Activated gamma-delta T cell treated with Interleukin-2 at 50 U/mL for 16 hours (primary cell): ENCODE measurements at places on chromosomes 5 and 9.

GRCh38 chr5:174309131-174309795 lies 263.8 kb downstream of the NSG2 start:
- no peak for DNase-seq

- DNase-seq, result no peak
Measured at GRCh38 chr5:74432721-74433120, 207.8 kb downstream of the ENC1 start.

DNA sequence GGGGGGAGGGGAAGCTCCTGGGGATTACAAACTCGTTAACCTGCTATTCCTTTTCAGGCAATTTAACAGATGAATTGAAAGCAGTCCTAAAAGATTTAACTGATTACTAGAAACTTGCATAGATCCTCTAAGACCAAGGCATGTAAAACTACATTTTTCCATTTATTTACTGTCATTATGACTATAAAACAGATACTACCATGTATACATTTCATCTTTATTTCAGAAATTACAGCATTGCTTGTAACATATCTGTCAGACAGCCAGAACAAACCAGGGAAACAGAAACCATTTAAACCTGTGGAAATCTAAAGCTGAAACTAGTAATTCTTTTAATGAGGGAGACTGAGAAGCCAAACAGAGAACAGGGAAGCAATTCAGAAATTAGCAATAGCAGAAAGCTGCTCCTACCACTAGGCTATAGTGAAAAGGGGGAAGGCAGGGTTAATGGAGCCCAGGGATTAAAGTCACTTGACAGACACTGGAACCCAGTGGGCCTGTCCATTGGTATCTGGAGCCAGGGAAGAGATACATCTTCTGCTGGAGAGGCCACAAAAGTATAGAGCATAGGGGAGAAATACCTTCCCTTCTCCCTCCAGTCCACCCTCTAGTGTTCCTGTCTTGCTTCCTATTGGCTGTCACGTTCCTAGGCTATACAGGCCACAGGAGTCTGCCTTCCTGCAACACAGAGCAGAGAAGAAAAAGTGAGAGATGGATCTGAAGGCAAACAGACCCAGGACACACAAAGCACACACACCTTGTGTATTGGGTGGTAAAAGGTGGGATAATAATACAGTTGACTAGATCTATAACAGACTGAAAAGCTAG lies 33.8 kb downstream of the PDCD1LG2 start:
- DNase-seq, result no peak

GRCh38 chr5:161311146-161311708 lies 235.3 kb downstream of the GABRB2 start:
- DNase-seq, result no peak

GRCh38 chr5:33969572-33970452 lies 14.7 kb downstream of the SLC45A2 start:
- DNase-seq, result no peak

DNA sequence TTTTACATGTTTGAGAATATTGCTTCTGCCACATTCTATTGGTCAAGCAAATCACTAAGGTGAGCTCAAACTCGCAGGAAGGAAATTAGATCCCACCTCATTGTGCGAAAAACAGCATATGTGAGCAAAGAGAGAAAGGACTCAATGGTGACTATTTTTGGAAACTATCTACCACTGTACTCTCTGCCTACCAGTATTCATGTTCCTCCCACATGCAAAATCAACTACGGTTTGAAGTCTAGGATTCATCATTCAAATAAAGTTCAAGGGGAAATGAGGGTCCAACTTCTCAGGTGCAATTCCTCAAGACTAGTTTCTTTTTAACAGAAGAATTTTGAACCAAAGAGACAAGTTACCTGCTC lies 60.6 kb downstream of the FAM174A start:
- no peak for DNase-seq

- DNase-seq, result no peak
Measured at GRCh38 chr5:19837536-19838174, 150.3 kb downstream of the CDH18 start.

- peak; percentile 8 for DNase-seq
Measured at GRCh38 chr9:130129432-130130061, 42.7 kb upstream of the NCS1 start.

GRCh38 chr9:129145841-129146292 lies 32.2 kb downstream of the IER5L start:
- DNase-seq, result no peak

- DNase-seq, result peak; percentile 25
Measured at GRCh38 chr5:132059043-132059695, 1.3 kb upstream of the IL3 start.

- DNase-seq, result no peak
Measured at GRCh38 chr5:172322028-172322965, 38.7 kb upstream of the UBTD2 start.

DNA sequence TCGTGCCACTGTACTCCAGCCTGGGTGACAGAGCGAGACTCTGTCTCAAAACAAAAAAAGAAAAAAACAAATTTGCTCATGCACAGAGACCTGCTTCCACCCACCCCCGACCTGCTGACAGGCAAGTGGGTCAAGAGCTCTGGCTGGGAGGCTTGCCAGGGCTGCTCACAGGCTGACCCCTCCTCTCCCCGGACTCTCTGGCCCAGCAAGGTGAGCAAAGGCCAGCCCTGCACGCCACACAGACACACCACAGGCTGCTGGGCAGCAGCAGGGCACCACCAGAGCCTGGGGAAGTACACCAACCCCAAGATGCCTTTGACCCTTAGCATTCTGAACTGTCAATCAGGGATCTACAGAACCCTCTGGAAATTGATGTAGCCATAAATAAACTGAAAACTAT lies 29.2 kb downstream of the NSUN2 start:
- no peak for DNase-seq

- DNase-seq, result no peak
Measured at GRCh38 chr9:106981396-106982287, 118.7 kb downstream of the ZNF462 start.

DNA sequence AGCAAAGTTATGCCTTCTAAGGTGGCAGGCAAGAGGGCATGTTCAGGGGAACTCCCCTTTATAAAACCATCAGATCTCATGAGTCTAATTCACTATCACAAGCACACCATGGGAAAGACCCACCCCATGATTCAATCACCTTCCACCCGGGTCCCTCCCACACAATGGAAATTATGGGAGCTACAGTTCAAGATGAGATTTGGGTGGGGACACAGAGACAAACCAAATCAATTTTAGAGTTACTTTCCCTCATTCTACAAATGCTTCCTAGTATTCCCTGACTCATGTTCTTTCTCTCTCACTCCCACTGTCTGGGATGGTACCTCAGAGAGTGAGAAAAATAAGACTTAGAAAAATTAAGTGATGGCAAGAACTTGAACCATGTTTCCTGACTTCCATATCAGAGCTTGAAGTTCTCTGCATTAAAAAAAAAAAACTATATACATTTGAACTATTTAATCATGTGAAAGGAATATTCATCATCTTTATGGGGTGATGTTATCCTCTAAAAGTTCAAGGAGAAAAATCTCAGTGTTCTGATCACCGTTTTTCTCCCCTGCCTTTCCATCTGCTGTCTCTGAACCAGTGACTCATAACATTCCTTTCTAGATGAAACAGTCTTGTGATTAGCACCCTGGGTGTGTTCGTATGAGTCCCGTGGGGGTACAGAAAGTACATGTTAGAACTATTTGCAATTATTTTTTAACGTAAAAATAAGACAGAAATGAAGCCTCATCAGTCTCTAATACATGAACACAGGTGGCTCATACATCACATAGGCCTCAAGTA lies 282.9 kb downstream of the SLF1 start:
- no peak for DNase-seq

DNA sequence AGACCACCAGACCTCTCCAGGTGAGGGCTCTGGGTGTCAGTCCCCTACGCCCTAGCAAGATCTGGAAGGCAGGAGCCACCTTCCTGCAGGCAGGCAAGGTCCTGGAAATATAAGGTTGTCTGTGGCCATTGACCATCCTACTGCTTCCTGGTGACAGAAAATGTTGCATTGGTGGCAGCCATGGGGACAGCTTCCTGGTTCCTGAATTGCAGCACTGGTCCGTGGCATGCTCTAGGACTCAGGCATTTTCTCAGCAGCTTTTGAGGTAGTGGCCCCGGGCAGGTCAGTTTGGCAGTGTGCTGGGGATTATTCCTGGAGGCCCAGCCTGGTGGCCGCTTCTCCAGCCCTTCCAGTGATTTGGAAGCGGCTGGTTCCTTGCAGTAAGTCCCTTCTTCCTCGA lies 36.6 kb upstream of the KCNMB1 start:
- no peak for DNase-seq

GRCh38 chr9:38229104-38229500 lies 160.1 kb upstream of the SHB start:
- DNase-seq, result no peak

DNA sequence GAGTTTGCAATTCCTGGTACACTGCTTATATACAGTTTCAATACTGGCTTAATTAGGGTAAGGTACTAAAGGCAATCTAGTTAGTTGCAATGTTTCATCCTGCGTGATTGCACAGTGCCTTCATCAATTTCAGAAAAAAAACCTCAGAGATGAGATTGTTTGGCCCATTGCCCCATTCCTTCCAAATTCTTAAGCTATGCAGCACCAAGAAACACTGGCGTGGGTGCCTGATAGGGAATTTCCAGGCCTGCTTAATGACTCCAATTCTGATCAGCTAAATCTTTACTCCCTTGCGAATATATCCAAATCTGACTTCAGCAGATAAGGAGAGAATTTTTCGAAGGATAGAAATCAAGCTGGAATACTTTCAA lies 35.9 kb upstream of the GAS1 start:
- no peak for DNase-seq

DNA sequence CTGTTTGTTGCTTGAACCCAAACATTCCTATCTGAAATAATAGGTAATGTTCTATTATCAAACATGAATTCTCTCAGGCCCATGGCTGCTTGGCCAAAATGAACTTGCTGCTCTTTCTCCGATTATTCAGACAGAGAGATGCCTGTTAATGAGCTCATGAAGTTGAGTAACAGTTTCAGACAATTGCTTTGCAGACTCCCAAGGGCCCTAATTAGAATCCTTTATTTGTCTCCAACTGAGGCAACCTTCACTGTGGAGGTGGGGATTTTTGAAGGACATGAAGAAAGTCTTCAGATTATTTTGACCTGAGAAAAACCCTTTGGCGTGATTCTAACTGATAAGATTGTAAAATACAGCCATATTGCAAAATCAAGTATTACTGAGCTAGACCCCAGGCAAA lies 466.7 kb downstream of the NFIB start:
- DNase-seq, result no peak

GRCh38 chr9:12915366-12915954 lies 140.6 kb downstream of the LURAP1L start:
- no peak for DNase-seq

DNA sequence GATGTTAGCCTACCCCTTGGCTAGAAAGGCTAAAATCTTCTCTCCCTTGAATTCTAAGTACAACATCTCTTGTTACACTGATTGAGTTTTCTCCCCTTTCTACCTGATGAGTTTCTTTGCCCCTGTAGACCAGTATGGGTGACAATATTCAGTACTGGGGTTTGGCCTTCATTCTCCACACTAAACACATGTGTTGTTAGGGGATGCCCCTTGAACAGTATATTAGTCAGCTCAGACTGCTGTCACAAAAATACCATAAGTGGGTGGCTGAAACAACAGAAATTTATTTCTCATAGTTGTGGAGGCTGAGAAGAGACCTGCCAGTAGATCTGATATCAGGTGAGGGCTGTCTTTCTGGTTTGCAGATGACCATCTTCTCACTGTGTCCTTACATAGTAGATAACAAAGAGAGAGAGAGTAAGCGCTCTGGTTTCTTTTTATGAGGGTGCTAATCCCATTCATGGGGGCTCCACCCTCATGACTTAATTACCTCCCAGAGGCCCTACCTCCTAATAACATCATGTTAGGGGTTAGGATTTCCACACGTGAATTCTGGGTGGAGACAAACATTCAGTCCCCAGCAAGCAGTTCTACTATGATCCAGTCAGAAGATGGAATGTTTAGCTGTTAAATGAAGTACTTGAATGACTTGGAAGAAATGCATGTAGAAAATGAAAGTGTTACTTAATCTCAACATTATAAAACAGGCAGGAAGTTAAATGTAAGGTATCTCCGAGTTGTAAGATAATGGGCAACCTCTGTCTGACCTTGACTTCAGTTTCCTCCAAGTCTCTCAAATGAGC lies 17.5 kb downstream of the VLDLR start:
- DNase-seq, result no peak

- no peak for DNase-seq
Measured at GRCh38 chr5:97838214-97838613, 655.2 kb upstream of the RIOK2 start.

GRCh38 chr9:7560669-7561305 lies 238.8 kb downstream of the DMAC1 start:
- DNase-seq, result no peak

DNA sequence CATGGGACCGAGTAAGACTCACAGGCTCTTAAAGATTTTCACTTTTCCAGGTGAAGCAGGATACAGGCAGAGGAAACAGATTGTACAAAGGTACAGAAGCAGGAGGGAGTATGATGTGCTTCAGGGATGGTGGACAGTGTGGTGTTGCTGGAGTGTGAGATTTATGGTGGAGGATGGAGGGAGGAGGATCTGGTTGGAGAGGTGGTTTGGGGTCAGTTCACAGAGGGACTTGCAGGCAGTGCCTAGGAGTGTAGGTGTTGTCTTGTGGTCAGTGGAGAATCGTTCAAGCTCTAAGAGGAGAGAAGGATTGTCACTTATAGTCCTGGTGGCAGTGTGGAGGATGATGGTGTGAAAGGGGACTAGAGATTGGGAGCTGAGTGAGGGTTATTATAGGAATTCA lies 11.8 kb downstream of the RALGPS1 start:
- no peak for DNase-seq

DNA sequence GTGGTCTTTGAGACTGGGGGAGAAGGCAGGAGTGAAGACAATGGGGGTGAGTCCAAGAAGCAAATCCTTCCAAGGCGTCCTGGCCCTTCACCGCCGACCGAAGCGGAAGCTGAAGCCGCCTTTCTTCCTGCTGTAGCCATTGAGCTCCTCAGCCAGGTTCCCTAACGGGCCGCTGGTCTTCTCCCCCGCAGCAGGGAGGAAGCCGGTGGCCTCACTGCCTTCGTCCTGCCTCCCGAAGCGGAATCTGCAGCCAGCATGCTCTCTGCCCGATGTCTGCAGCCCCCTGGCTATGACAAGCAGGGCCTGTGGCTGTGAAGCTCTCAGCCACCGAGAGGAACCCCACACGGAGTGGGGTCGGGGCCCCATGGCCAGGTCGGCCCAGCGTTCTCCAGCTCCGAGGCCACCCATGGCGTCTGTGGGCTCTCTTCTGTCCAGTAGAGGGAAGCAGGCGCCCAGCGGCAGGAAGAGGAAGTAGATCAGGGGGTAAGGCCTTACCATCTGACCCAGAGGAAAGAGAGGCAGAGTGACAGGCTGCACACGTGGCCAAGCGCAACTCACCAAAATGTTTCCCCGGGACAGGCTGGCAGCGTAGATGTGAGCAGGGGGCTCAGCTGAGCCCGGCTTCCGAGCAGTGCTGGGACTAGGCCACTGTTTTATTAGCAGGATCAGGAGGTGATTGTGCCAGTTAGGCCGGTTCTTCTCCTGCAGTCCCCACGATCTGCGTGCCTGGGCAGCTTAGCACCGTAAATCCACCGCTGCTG lies 3.1 kb downstream of the QRFP start:
- DNase-seq, result no peak

- no peak for DNase-seq
Measured at GRCh38 chr9:87065981-87066380, 118.7 kb upstream of the GAS1 start.

- DNase-seq, result no peak
Measured at GRCh38 chr5:165004175-165004574, 1498.8 kb downstream of the MAT2B start.

- DNase-seq, result no peak
Measured at GRCh38 chr5:38677636-38678035, 121.2 kb upstream of the LIFR start.
